Pancreas (tissue), 10 donors: ENCODE measurements at places on chromosomes 4 and X. TPM values are rescaled to one million over a fixed set of nuclear protein-coding genes. Genes with fewer than 3 reads are reported as not detected.

DNA sequence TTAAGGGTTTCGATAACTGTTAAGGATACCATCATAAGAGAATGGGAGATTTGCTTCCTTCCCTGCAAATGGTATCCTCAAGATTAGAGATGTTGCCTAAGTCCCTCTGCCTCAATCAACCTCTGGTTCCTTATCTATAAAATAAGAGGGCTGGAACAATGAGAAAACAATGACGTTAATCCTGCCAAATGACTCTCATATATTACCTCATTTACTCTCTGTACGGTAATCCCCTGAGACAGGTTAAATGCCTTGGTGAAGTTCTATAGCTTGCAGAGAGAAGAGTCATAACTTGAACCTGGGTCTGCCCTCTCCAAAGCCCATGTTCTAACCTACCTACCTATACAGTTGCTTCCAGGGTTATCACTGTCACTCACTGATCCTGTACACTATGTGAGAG, 100.2 kb upstream of the OTUD4 start:
- no peaks in the 10 kb centered on the region for H3K36me3 ChIP-seq
- no peak overlapping the region for H3K4me3 ChIP-seq
- no peak overlapping the region for H3K27ac ChIP-seq
- no peak for DNase-seq

DNA sequence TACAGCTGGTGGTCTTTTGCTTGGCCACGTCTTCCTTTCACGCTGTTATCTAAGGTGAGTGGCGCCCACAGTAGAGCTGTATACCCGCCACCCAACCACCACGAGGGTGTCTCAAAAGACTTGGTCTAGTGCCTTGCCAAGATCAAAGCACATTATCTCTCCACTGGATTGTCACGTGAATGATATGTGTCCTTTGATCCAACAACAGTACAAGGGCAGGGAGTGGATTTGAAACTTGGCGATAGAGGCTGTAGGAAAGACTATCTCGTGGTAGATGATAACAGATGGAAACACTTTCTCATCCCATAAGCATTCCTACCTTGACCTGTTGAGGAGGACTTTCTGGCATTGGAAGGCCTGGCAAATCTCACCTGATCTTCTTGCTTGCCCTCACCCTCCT, 37.7 kb upstream of the BCLAF3 start:
- no peak for DNase-seq
- no peaks in the 10 kb centered on the region for H3K36me3 ChIP-seq
- H3K4me1 ChIP-seq, result peaks cover 14% of the 10 kb centered on the region
- no peak overlapping the region for H3K27ac ChIP-seq
- H3K27me3 ChIP-seq, result no peaks in the 10 kb centered on the region
- H3K4me3 ChIP-seq, result no peak overlapping the region

- H3K36me3 ChIP-seq, result no peaks in the 10 kb centered on the region
- H3K27me3 ChIP-seq, result no peaks in the 10 kb centered on the region
- no peak overlapping the region for H3K27ac ChIP-seq
- H3K4me3 ChIP-seq, result no peak overlapping the region
These were observed 93.9 kb downstream of the NSUN7 start for GRCh38 chr4:40843696-40844095.

GRCh38 chrX:148417934-148418333, 82.5 kb upstream of the AFF2 start:
- H3K4me3 ChIP-seq, result no peak overlapping the region
- no peak for DNase-seq
- H3K36me3 ChIP-seq, result no peaks in the 10 kb centered on the region
- no peaks in the 10 kb centered on the region for H3K27me3 ChIP-seq
- no peak overlapping the region for H3K27ac ChIP-seq
- no peaks in the 10 kb centered on the region for H3K4me1 ChIP-seq

GRCh38 chrX:120213438-120214265, 37.0 kb upstream of the ZBTB33 start:
- H3K36me3 ChIP-seq, result no peaks in the 10 kb centered on the region
- no peak overlapping the region for H3K4me3 ChIP-seq
- H3K4me1 ChIP-seq, result no peaks in the 10 kb centered on the region
- DNase-seq, result peak; percentile 11
- no peaks in the 10 kb centered on the region for H3K27me3 ChIP-seq

GRCh38 chr4:13546142-13546940, 2.0 kb upstream of the NKX3-2 start:
- no peak overlapping the region for H3K4me3 ChIP-seq
- H3K4me1 ChIP-seq, result peaks cover 9% of the 10 kb centered on the region
- DNase-seq, result no peak
- H3K27ac ChIP-seq, result no peak overlapping the region

GRCh38 chrX:108130889-108131288, 39.3 kb downstream of the ATG4A start:
- DNase-seq, result no peak
- no peak overlapping the region for H3K4me3 ChIP-seq
- no peaks in the 10 kb centered on the region for H3K27me3 ChIP-seq
- no peaks in the 10 kb centered on the region for H3K4me1 ChIP-seq
- H3K27ac ChIP-seq, result no peak overlapping the region

- H3K4me3 ChIP-seq, result no peak overlapping the region
- no peaks in the 10 kb centered on the region for H3K4me1 ChIP-seq
- H3K36me3 ChIP-seq, result no peaks in the 10 kb centered on the region
- no peak for DNase-seq
These were observed 45.7 kb upstream of the INTU start for GRCh38 chr4:127586922-127587571.

GRCh38 chr4:66991521-66991920, 553.8 kb downstream of the CENPC start:
- no peak for DNase-seq
- H3K27me3 ChIP-seq, result no peaks in the 10 kb centered on the region
- H3K4me3 ChIP-seq, result no peak overlapping the region
- no peaks in the 10 kb centered on the region for H3K4me1 ChIP-seq

DNA sequence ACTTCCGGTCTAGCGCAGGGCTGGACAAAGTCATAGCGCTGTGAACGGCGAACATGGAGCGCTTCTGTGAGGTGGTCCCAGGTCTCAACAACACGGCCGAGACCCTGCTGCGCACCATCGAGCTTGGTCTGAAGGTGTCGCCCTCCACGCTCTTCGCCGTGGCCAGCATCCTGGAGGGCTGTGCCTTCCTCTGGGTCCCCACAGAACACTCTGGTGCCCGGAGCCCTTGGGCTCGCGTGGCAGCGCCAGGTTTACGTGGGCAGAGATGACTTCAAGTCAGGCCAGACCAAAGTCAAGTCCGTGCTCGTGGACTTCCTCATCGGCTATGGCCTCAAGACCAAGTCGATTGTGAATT, 128.6 kb downstream of the ANAPC4 start:
- no peaks in the 10 kb centered on the region for H3K4me1 ChIP-seq
- H3K27ac ChIP-seq, result no peak overlapping the region
- H3K4me3 ChIP-seq, result no peak overlapping the region

DNA sequence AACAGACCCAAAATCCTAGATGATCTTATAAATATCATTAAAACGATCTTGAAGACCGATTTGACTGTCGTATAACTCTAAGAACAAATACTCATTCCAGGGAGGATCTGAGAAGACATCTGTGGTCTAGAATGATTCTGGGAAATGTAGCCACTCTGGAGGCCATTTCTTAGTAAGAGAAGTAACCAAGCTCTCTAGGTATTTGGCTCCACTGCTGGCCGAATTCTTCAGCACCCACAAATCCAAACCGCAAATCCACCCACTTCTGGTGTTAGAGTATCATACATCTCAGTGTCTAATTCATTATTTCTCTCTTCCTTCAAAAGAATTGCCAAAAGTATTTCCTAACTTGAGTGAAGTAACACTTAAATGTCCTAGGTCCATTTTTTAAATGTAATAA, 23.9 kb downstream of the KLHL5 start:
- H3K27ac ChIP-seq, result no peak overlapping the region
- H3K36me3 ChIP-seq, result no peaks in the 10 kb centered on the region
- H3K4me3 ChIP-seq, result no peak overlapping the region
- H3K27me3 ChIP-seq, result no peaks in the 10 kb centered on the region

DNA sequence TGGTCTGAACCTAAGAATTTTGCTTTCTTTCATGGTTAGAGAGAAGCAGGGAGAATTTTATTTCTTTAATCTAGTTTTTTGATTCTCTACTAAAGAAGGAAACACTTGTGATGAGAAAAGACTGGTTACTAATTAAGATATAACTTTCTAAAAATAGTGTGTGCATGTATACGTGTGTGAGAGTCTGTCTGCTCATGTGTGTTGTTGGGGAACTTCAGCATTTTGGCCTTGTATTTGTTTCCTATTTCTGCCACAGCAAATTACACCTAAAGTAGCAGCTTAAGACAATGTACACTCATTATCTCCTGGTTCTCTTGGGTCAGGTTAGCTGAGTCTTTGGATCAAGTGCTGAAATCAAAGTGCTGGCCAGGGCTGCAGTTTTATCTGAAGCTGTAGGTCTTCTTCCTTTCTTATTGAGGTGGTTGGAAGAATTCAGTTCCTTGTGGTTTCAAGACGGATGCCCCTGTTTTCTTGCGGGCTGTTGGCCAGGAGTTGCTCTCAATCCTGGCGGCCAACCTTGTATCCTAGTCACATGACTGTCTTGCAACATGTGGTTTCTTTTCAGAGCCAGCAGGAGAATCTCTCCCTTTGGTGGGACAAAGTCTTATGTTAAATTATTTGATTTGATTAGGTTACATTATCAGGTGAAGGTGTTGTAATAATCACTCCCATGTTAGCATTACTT, 188.4 kb upstream of the CLNK start:
- H3K4me1 ChIP-seq, result no peaks in the 10 kb centered on the region
- H3K36me3 ChIP-seq, result no peaks in the 10 kb centered on the region
- no peak for DNase-seq
- H3K4me3 ChIP-seq, result no peak overlapping the region
- H3K27ac ChIP-seq, result no peak overlapping the region
- no peaks in the 10 kb centered on the region for H3K27me3 ChIP-seq

DNA sequence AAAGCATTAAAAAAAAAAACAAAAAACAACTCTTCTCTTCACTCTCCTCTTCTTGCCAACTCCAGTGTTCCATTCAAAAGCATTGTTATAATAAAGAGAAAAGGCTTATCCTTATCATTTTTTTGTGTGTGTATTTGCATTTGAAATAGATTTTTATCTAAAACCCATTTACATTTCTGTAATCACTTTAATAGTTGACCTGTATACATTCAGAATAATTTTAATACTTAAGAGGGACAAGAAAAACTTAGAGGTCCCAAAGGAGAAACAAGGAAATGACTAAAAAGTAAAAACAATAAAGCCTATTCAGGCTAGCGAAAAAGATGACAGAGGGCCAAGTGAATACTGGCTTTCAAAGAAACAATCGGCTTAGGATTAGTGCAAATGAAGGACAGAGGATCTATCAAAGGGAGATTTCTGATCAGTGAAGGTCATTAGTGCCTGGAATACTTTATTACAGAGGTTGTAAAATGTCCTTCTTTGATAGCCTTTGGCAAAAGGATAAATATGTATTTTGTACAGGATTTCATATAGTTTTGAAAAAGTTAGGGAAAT, 808.3 kb downstream of the RPA4 start:
- H3K36me3 ChIP-seq, result no peaks in the 10 kb centered on the region
- DNase-seq, result no peak
- H3K27ac ChIP-seq, result no peak overlapping the region
- H3K27me3 ChIP-seq, result peaks cover 3% of the 10 kb centered on the region

- H3K4me3 ChIP-seq, result no peak overlapping the region
- H3K27me3 ChIP-seq, result no peaks in the 10 kb centered on the region
- H3K27ac ChIP-seq, result no peak overlapping the region
- peaks cover 5% of the 10 kb centered on the region for H3K36me3 ChIP-seq
These were observed 34.0 kb downstream of the PLAC8 start for GRCh38 chr4:83080561-83080960.

DNA sequence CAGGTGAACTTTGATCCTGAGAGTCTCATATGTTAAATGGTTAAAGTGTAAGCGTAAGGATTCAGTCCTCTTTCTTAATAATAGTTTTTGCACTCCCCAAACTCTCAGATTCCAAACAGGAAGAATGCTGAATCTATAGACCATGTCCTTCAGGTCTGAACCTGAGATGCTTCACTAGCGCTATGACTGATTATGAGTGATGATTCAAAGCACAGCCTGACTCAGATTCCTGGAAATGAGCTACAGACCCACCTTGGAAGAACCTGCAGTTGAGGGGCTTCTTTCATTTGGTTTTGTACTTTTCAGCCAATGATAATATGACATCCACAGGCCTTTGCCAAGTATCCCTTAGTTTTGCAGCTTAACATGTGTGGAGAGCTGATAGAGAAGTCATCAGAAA, 1.4 kb downstream of the EDNRA start:
- H3K4me1 ChIP-seq, result no peaks in the 10 kb centered on the region
- H3K27ac ChIP-seq, result no peak overlapping the region
- H3K27me3 ChIP-seq, result no peaks in the 10 kb centered on the region
- H3K4me3 ChIP-seq, result no peak overlapping the region
- no peak for DNase-seq

DNA sequence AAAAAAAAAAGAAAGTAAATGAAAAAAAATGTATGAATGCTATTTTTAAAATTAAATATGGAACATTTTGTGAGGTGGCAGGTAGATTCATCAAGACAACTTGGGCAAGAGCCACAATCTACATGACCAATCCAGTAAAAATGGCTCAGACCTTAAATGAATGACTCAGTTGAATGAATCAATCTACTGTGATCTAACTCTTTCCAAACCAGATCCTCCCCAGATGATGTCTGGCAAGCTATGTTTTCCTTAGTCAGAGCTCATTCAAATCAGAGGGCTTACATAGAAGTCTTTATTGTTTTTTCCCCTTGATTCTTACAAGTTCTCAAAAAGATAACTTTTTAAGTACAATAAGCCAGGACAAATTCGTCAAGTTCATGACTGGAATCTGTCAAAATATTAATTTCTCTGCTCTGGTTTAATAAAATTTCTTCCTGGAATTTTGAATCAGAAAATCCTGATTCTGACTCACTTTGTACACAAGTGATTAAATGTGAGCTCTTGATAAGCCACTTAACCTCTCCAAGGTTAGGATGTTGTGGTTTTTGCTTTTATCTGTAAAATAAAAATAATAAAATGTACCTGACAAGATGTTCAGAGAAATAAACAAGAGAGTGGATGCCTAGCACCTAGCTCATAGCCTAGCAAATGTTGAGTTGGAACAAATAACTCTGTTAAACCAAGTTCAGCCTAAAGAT, 105.6 kb upstream of the SMIM31 start:
- no peaks in the 10 kb centered on the region for H3K4me1 ChIP-seq
- H3K4me3 ChIP-seq, result no peak overlapping the region
- H3K36me3 ChIP-seq, result no peaks in the 10 kb centered on the region
- no peaks in the 10 kb centered on the region for H3K27me3 ChIP-seq
- no peak for DNase-seq

- H3K4me3 ChIP-seq, result no peak overlapping the region
- H3K4me1 ChIP-seq, result peaks cover 5% of the 10 kb centered on the region
- no peak overlapping the region for H3K27ac ChIP-seq
- peaks cover 6% of the 10 kb centered on the region for H3K27me3 ChIP-seq
- no peaks in the 10 kb centered on the region for H3K36me3 ChIP-seq
These were observed 26.1 kb downstream of the IGSF1 start for GRCh38 chrX:131262738-131263679.

Gene USP51
- 1.1 TPM for total RNA-seq

Gene BEX1
- total RNA-seq, result 21.8 TPM

Gene TMEM187
- 5.7 TPM for total RNA-seq

Gene PABPC1L2A
- not detected for total RNA-seq

Gene C1QTNF7
- 0.16 TPM for total RNA-seq
